ENCODE measurements at places on chromosomes 12 and 14.
A peak's percentile ranks its signal among the peaks of the same experiment; 100 is the strongest.

- no peak for DNase-seq
These were observed 1370.7 kb upstream of the TMEM132C start for GRCh38 chr12:126895951-126896913.

- no peak for DNase-seq
These were observed 77.2 kb upstream of the DYNC1H1 start for GRCh38 chr14:101887219-101887618.

DNA sequence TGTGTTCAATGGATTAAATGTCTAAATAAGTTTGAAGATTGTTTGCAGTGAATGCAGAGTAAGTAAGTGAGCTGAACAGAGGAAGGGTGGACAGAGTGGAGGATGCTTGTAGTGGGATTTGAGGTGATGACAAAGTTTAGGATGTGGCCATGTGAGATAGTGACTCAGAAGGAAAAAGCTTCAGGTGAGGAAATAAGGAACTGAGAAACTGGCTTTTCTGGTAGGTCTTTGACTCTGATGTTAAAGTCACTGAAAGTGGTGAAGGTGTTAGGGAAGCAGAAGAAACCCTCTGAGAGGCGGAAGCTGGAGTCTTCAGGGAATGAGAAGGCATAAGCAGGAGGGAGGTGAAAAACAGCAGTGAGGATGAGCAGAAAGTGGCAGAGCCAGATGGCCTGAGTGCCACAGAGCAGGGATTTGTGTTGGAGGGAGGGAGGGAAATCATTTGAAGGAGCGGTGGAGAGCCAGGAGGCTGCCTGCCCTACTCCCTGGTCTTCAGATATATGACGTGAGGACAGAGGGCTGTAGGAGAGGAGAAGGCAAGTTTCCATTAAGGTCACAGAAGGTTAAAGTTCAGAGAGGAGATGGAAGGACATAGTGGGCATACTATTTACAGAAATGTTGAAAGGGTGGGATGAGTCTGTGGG, 24.8 kb downstream of the RGS6 start:
- DNase-seq, result no peak

GRCh38 chr12:26346736-26347135, 151.4 kb downstream of the SSPN start:
- no peak for DNase-seq

DNA sequence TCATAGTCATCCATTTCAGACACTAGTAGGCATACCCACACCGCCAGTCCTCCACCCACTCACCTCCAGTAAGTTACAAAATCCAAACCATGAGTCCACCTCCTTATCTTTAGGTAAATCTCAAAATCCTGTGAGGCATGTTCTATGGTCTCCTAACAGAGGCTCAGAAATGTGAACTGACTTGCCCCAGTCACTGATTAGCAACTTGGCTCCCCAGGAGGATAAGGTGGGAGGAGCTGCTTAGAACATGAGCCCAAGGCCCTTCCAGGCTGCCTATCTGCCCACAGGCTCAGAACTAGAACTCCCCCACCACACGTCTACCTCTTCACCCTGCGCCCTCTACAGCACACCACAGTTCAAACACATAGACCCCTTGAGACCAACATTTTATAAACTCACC, 19.9 kb downstream of the SETD3 start:
- DNase-seq, result no peak

- DNase-seq, result peak; percentile 55
These were observed 12.5 kb upstream of the IRF2BPL start for GRCh38 chr14:77040741-77041653.

GRCh38 chr12:47414511-47414910, 291.3 kb downstream of the RPAP3 start:
- no peak for DNase-seq

- DNase-seq, result no peak
These were observed 16.9 kb downstream of the ABCB9 start for GRCh38 chr12:122949405-122949804.

- DNase-seq, result no peak
These were observed 26.6 kb upstream of the APPL2 start for GRCh38 chr12:105262461-105263184.

GRCh38 chr12:84661786-84662185, 250.8 kb downstream of the SLC6A15 start:
- DNase-seq, result no peak

DNA sequence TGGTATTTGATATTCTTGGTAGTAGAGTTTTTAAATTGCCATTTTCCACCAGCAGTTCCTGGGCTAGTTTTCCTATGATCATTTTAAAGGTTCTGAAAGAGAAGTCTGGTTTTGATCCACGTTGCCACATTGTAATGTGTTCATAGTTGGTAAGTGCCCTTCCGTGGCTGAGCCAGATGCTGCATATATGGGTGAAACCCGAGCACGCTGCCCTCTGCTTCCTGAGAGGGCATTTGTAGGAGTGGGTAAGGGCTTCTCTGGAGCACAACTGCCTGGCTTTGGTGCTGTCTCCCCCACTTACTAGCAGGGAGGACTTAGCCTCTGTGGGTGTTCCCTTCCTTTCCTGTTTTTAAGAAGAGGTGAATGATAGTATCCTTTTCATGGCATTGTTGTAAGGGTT, 7.1 kb downstream of the SNRNP35 start:
- no peak for DNase-seq

- DNase-seq, result no peak
These were observed 90.5 kb upstream of the STXBP6 start for GRCh38 chr14:25140411-25140810.

DNA sequence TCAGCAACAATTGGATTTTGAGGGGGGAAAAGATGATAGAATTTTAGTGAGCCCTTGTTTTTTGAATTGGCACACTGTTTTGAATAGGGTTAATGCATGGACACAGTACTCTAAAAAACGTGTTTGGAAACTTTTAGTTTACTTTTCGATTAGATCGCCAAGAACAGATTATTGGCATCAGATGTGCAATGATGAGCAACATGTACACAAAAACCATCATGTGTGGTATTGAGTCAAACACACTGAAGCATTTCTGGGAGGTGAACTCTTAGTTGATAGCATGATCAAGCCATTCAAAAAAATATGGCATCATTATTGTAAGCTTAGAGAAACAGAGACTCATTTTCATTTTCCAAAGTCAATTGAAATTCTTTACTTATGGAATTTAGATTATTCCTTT, 329.2 kb downstream of the ADAMTS20 start:
- no peak for DNase-seq

GRCh38 chr12:31989571-31990362, 30.6 kb downstream of the RESF1 start:
- DNase-seq, result no peak

- no peak for DNase-seq
These were observed 5.1 kb downstream of the ARL6IP4 start for GRCh38 chr12:122985338-122986257.

- DNase-seq, result peak; percentile 63
These were observed 91.8 kb downstream of the EML1 start for GRCh38 chr14:99884834-99885648.

GRCh38 chr12:79563021-79563740, 127.6 kb downstream of the PAWR start:
- no peak for DNase-seq

DNA sequence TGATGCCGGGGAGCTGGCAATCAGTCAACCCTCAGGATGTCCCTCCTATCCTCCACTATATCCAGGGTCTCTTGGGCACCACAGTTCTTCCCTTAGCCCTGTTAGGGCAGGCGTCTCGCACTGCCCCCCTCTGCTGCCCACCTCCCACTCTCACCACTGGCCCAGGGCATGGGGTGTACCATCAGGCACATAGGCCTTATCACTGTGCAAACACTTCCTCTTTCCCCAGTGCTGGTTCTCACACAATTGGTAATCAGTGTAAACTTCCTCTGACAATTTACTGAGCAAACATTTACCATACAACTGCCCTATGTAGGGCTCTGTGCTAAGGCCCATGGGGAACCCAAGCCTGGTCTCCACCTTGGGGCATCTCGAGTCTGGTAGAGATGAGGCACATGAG, 20.1 kb upstream of the TMED10 start:
- no peak for DNase-seq

- no peak for DNase-seq
These were observed 19.4 kb downstream of the MAP3K9 start for GRCh38 chr14:70789961-70790360.

DNA sequence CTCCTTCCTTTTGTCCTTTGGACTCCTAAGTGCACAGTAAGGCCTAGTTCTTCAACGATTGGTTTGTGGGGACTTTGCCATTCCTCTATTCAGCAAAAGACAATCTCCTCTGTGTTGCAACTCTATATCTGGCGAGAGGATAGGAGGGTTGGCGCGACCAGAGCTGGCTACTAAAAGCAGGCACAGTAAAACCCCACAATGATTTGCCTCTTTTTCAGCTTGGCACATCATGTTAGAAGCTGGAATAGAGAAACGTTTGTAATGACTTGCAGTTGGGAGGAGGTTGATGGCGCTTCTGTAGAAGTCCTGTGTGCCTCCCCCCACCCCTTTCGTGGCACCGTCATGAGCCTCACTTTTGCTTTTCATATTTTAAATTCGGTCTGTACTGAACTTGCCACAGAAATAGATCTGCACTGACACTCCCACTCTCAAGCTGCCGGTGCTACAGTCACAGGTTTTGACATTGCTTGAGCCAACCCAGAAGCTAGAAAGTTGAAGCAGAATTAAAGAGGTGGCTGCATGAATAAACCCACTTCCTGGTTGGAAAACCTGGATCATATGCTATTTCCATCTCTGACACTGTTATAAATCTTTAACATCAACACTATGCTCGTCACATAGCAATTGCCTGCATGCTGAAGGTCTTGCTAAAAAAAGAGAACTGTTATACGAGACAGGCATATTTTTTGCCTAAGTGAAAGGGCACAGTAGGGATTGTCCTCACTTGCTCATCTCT, 315.3 kb upstream of the PRICKLE1 start:
- no peak for DNase-seq

DNA sequence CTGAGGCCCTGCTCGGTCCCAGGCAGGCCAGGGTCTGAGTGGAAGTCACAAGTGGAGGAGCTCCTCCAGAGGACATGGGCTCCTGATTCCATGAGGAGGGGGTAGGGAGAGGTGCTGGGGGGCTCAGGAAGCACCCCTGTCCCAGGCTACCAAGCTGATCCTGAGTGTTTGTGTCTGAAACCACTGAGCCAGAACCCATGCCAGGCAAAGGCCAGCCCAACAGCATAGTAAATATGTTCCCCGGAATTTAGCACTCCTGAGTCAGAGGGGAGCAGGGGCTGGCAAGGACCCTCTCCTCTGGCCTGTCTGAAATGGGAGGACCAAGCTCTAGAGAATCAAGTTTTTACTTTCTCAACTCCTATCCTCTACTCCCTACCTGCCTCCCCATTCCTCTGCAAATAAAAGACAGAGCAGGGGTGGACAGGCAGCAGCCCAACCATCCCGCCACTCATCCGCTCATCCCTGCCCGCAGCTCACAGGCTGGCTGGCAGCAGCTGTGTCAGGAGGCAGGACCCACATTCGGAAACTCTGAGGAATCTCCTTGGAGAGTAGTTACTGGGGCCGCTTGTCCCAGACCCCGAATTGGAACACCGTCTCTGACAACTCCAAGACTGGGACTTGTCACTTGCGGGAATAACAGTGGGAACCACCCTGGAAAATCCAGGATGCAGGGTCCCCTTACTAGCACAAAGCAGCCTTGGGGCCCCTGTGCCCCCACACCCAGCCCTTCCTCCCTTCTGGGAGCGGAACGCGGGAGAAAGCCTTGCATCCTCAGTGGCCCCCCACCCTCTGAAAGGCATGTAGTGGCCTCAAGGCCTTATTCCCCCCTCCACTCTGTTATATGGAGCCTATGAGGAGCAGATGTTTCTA, 102.5 kb downstream of the ZFP36L1 start:
- no peak for DNase-seq

DNA sequence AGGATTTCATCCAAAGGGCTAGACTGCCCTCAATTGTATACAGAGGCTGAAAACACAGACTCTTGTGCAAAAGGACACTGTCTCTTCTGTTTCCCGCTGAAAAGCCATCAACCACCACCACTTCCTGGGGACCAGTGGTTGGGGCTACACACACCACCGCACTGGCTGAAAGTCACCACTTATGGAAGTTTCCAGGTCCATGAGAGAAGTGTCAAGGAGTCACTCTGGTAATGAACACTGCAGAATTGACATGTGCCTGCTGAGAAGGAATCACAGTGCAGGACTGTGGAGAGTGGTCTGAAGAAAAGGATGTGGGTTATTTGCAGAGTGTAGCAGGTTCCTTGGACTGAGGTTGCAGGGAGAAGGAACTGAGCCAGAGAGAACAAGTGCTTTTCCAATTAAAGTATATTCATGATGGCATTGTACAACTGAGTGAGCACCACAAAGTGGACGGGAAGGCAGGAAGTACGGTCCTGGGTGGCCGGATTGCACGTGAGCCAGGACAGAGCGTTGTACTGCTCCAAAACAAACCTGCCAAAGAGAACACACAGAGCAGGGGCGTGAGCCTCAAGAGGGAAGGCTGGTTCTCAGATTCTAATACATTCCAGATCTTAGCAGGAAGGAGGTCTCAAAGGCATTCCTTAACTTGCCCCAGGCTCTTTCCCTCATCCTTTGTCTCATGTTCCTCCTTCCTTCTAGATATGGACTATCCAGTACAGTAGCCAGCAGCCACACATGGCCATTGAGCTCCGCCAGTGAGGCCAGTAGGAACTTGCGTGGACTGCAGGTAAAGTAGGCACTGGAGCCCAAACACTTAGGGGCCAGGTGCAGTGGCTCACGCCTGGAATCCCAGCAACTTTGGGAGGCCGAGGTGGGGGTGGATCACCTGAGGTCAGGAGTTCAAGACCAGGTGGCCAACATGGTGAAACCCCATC, 316.4 kb downstream of the MED13L start:
- no peak for DNase-seq

DNA sequence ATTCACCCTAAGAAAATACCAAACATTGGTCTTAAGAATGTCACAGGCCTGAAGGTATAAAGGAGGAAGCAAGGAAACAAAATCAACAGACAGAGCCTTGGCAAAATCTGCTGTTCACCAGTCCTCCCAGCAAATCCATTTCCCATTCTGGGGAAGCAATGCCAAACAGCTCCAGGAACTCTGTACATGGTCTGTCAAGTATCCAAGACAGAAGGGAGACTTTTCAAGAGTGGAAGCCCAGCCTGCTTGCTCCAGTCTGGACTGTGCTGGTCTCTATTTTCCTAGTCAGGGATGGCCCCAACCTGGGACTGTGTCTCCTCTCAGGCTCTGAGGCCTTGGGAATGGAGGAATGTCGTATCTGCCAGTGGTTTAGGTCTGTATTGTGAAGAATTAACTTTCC, 251.5 kb downstream of the DAD1 start:
- DNase-seq, result no peak

Data from AG08396 (cell line).